Tongue (tissue), 3 donors: ENCODE measurements at places on chromosomes 5 and 9.

DNA sequence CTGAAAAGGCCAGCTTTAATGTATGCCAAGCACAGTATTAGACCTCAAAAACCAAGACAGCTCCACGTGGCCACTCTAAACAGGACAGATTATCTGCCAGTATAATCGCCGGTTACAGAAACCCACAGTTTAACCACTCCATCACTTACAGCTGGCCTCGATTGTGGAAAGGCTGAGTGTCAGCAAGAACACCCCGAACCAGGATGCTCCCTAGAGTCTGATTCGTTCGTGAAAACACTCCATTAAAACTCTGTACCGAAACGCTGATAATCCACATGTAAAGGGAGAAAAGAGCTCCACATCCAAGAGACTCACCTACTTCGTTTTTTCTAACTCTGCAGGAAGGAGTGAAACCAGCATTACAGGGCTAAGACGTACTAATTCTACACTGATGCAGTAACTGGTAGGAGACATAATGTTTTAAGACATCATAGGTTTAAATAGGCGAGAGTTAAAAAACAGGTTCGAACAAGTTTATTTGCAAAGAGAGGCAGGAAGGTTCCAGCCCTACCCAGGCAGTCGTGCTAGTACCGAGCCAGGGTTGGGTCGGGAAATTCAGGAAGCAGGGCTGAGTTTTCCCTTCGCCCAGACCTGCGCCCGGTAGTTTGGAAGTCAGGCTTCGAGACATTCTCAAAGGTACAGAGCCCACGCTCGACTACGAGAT lies 949 bp downstream of the SERINC5 start:
- DNase-seq = peak; percentile 57

DNA sequence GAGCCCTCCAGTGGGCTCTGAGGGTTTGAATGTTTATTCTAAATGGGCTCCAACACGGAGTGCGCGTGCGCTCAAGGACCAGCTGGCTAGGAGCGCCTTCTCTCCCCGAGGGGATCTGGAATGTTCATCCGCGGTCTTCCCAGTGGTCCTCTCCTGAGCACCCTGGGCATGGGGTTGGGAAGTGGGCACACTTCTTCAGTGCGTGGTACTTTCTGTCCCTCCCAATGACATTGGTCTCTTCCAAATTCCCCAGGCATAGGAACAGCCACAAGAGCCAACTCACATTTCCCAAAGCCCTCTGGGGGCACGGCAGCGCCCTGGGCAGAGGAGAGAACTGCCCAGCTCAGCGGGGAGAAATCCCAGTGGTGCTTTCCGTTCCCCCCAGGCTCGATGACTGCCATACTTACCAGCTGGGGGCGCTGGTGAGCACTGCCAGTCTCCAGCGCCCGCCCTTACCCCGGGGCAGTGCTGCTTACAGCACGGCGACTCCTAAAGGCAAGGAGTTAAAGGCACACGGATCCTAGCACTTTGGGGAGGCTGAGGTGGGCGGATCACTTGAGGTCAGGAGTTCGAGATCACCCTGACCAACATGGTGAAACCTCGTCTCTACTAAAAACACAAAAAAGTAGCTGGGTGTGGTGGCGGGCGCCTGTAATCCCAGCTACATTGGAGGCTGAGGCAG lies 29.9 kb upstream of the OBP2B start:
- DNase-seq = peak; percentile 56

DNA sequence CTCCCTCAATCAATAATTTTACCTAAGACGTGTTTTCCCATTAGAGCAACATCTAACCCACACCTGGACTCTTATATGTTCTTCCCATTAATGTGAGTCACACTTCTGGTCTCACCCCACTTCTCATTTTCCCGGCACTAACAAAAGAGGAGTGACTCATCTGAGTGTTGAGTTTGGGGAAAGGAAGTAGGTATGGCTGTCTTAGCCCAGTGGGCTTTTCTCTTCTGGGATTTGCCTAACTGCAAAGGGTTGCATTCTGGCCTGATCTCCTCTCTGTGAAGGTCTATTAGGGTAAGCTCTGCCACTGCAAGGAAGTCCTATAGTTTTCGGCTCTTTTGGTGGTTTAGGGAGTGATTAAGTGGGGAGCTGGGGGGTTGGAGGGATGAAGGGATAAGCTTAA lies 195.6 kb downstream of the KIAA0825 start:
- no peak for DNase-seq

- no peak for DNase-seq
Measured at GRCh38 chr5:65078331-65078730, 309.6 kb downstream of the CWC27 start.

- DNase-seq = no peak
Measured at GRCh38 chr9:98568234-98568908, 140.4 kb downstream of the GABBR2 start.

- DNase-seq = no peak
Measured at GRCh38 chr9:88984543-88984883, 6.8 kb upstream of the S1PR3 start.

DNA sequence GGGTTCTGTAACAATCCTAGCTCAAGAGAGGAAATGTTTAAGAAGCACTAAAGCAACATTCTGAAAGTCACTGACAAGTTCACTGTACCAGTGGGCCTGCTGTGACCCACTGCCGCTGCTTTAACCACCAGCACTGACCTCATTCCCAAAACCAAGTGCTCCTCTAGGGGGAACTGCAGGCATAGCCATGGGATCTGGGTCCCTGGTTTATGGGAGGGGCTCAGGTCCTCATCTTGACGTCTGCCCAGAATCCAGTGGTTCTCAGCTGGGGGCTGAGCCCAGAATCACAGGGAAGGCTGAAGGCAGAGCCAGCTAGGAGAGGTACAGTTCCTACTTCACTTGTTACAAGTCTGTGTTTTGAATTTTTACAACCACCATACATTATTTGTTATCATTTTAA lies 36.1 kb upstream of the SLC2A8 start:
- DNase-seq = no peak

- DNase-seq = no peak
Measured at GRCh38 chr5:59665086-59665831, 228.3 kb downstream of the PDE4D start.

DNA sequence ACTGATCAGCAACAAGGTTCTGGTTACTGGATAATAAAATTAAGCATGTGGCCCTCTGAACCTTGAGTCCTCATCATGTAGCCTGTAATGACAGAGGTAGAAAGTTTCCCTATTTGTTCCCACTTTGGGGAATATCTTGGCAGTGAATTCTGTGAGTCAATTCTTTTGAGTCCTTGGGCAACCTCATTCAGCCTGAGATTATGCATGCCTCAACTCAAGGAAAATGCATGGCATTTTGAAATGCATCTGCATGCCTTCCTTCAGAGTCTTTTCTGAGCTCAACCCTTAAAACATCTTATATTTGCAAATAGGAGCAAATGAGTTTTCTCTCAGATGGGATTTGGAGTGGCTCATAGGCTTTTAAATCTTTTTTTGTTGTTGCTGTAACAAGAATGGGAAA lies 218.1 kb upstream of the CD180 start:
- no peak for DNase-seq

- no peak for DNase-seq
Measured at GRCh38 chr5:134892926-134893325, 12.0 kb upstream of the PCBD2 start.

- no peak for DNase-seq
Measured at GRCh38 chr9:132078699-132079356, 839 bp downstream of the MED27 start.

DNA sequence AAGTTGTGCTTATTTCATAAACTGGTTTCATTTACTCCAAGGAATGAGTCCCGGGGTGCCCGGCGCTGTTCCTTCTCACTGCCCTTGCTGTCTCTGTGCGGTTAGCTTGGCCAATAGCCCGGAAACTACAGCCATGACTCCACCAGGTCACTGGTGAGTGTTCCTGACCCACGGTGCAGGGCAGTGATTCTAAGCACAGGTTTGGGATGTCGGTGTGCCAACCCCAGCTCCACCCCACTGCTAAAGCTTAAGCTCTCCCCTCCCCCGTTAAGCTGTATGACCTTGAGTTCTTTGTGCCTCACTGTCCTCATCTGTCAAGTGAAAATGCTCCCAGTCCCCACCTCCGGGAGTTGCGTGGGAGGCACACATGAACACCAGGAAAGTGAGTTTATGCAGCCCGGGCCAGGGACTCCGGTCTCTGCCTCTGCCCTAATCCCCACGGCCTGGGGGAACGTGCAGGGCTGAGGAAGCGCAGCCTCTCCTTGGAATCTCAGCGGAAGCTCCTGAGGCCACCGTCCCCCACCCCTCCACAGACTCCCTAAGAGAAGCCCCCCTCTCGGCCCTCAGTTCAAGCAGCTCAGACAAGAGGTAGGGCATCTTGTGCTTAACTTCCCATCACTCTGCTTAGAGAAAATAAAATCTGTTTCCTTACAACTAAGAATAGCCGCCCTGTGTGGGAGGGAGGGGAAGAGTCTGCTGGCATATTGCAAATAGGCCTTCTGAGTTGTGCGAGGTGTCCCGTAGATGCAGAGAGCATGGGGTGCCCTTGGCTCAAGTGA lies 92.0 kb upstream of the RAI14 start:
- DNase-seq = no peak

- no peak for DNase-seq
Measured at GRCh38 chr9:130023994-130024596, 18.9 kb downstream of the FNBP1 start.

GRCh38 chr9:13443346-13444244 lies 164.1 kb upstream of the MPDZ start:
- peak; percentile 70 for DNase-seq

DNA sequence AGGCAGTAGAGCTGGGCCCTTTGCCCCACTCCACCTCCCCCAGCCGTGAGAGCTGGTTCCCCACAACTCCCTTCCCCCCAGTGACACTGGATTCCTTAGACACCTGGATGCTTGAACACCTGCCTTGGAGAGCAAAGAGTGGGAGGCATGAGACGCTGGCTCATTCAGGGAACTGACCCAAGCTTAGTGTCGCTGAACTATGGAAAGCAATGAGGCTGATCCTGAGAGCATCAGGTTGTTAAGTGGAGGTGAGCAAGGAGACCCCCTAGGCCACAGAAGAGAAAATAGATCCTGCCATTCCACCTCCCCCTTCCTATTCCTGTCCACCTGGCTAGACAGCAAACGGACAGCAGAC lies 2.0 kb downstream of the CCL19 start:
- DNase-seq = no peak

GRCh38 chr9:133280392-133280791 lies 5.4 kb upstream of the ABO start:
- DNase-seq = no peak

GRCh38 chr5:91049800-91050199 lies 333.3 kb downstream of the ARRDC3 start:
- no peak for DNase-seq

- DNase-seq = no peak
Measured at GRCh38 chr5:115267617-115268016, 4.9 kb upstream of the PGGT1B start.

DNA sequence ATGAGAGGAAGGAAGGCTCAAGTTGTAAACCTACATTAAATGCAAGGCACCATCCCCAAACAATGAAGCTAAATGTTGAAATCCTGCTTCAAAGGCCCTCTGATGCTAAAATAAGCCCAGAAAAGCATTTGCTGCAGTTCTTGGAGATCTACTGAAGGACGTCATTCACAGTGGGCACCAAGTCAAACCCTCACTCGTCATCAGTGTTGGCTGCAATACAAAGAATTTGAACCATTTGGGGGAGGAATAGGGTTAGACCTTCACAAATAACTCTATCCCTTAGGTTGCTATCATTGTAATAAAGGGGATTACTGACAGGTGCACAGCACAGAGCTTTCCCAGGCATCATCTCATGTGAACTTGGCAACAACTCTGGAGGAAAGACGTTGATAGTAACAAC lies 9.3 kb upstream of the MEGF9 start:
- peak; percentile 27 for DNase-seq

DNA sequence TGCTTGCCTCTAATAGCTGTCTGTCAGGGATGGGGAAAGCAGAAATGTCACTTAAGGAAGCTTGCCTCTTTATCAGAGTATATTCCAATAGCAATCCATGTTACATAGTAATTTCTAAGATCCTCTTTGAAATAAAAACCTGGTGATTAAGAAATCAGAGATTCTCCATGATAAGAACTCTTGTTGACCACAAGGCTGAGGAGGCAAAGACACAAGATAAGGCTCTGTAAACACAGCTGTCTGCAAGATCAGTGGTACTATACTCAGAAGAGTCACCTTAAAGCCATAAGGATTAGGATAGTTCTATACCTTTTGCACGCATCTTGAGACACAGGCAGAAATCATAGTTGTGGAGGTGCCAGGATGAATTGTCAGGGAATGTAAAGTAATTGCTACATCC lies 40.3 kb downstream of the HEXB start:
- DNase-seq = no peak

- no peak for DNase-seq
Measured at GRCh38 chr5:174573221-174573994, 151.0 kb upstream of the MSX2 start.

GRCh38 chr5:43245724-43246385 lies 53.8 kb downstream of the NIM1K start:
- DNase-seq = no peak

DNA sequence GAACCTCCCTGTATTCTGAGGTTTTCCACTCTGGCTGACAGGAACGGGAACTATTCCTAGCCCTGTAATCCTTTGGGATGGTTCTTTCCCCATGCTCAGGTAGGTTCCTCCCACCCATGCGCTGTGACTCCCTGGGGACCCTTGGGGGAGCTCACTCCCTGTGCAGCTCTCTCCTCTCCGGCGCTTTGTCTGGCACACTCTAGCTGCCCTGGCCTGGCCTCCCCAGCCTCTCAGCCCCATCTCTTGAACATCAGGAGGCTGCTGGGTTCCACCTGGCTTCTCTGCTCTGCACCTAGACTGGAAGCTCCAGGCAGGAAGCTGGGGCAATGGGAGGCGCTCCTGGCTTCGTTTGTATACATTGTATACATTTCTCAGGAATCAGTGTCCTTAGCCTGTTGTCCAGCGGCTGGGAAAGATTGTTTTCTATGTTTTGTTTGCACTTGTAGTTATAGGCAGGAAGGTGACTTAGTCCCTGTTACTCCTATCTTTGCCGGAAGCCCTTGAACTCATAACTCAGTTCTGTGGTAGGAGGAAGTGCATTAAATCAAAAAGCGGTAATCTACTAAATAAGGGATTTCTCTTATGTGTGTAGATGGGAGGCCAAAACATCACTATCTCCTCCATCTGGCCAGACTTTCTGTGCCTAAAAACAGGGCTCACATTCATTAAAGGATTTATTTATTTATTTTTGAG lies 20.4 kb downstream of the SLC25A25 start:
- DNase-seq = no peak

DNA sequence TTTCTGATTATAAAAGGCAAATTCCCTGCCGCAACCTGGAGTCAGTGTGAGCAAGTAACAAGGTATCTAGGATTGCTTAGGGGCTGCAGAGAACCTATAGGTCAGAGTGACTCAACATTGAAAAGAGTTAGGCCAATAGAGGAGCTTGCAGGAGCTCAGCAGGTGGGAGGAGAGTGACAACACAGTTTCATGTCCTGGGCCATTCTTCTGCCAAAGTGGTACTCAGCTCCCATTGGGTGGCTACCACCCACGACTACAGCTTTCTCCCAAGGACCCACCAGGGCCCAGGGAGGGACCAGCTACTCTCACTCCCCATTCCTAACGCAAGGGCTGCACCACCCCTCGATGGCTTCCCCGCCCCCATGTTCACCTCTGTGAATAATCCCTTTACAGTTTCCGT lies 86.7 kb upstream of the SPATA31C2 start:
- DNase-seq = no peak

- no peak for DNase-seq
Measured at GRCh38 chr9:104856413-104856941, 71.5 kb downstream of the ABCA1 start.

- DNase-seq = no peak
Measured at GRCh38 chr5:1009359-1010180, 968 bp downstream of the NKD2 start.
